ENCODE measurements at places on chromosomes 2 and 18.

- no peak for DNase-seq
Measured at GRCh38 chr18:12891561-12891960, 7.5 kb upstream of the PTPN2 start.

- no peak for DNase-seq
Measured at GRCh38 chr2:121387591-121388325, 102.8 kb upstream of the TFCP2L1 start.

DNA sequence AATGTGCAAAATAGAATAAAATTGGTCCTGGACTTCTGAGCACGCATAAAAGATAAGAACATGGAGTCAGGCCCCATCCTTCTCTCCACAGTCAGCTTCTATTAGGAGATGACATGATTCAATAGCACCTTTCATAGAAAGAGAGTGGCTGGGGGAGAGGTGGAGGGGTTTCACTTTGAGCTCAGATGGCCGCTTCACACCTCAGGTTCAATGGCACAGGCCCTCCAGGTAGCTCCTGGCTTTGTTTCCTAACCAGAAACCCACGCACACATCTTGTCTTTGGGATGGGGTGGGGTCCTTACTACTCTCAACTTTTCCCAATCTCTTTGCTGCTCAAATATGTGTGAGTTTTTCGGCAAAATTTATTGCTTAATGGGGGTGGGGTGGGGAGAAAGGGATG is 332.3 kb downstream of the CLIP4 start:
- DNase-seq = no peak

GRCh38 chr18:41732356-41732755 is 222.7 kb upstream of the PIK3C3 start:
- no peak for DNase-seq

GRCh38 chr2:98134172-98135005 is 47.4 kb downstream of the VWA3B start:
- DNase-seq = peak; percentile 63

DNA sequence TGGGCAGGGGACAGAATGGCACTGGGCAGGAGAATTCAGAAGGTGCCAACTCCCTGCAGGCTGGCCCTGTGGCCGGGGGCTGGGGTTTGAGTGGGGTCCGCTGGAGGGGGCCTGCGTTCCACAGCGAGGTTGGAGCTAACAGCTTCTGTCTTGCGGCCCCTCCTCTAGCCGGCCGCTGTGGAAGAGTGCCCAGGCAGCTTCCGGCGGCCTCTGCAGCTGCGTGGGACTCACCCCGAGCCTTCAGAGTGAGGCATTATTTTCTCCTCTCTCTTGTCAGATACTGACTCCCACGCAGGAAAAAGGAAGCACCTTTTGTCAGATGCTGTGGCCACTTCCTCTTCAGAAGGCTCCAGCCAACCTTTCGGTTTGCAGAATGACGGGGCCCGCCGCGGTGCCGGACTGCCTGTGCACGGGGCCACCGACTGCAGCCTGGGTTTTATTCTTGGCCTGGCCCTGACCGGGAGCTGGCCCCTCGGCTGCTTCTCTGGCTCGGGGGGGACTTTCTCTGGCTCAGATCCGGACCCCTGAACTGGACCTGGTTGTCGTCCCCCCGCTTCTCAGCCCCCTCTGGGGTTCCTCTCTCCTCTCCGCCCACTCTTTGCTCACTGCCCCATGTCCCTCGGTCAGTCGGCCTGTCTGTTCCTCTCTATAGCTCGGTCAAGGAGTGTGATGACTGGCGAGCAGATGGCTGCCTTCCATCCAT is 40.1 kb downstream of the ARHGAP25 start:
- peak; percentile 97 for DNase-seq

- DNase-seq = no peak
Measured at GRCh38 chr2:98896944-98897343, 39.1 kb downstream of the CRACDL start.

DNA sequence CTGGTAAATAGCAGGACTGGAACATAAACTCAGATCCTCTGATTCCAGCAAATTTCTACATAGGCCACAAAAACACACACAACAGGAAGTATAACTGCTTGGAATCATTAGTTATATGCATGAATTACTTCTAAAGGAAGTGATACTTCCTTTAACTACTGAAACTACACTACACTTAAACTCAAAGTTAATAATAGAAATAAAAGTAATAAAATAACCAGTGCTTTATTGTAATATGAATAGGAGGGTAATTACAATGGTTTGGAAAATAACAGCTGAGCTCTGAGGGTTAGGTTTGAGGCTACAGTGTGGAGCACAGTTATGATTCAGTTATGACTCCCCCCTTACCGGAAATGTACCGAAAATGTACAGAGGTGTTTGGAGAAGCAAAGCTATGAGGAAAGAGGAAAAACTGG is 18.5 kb upstream of the POLI start:
- peak; percentile 67 for DNase-seq

- DNase-seq = no peak
Measured at GRCh38 chr18:1746131-1746530, 825.2 kb downstream of the METTL4 start.

- DNase-seq = no peak
Measured at GRCh38 chr2:203105996-203106395, 91.3 kb downstream of the NBEAL1 start.

GRCh38 chr2:70643715-70644114 is 90.1 kb upstream of the TGFA start:
- no peak for DNase-seq

GRCh38 chr2:144553379-144553778 is 33.5 kb upstream of the ZEB2 start:
- DNase-seq = no peak

GRCh38 chr2:113176696-113177355 is 3.1 kb downstream of the PSD4 start:
- DNase-seq = no peak

DNA sequence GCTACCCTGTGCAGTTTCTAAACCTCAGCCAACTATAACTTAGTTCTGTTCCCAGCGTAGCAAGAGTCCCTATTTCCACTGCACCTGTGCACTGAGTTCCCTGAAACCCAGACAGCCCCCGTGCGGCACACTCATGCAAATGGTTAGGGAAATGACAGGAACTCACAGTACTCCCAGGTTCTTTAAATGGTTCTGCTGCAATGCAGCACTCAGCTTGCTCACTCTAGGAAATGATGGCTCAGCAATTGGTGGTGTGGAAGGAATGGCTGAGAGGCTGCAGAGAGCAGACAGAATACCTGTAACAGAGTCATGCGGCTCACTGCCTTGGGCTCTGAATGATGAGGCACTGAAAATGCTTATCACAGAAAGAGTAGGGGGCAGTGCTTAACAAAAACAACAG is 143.0 kb downstream of the RAD51AP2 start:
- no peak for DNase-seq

GRCh38 chr2:236939271-236939670 is 146.4 kb upstream of the COPS8 start:
- no peak for DNase-seq

DNA sequence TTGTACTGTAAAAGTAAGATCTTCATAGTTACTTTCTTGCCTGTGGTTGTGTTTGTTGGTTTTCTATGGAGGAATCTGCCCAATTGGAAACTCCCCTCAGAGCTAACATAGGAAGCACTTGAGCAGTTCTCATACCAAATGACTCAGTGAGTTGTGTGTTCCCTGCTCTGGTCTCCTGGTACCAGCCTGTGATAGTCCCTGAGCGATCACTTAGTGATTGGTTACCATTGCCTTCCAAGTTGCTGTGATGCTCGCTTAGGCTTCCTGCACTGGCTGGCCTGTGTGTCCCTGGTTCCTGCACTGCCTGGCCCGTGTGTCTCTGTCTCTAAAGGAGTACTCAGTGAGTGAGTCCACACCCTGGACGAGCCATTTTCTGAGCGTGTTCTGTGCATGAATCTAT is 133.0 kb downstream of the MAP4K4 start:
- no peak for DNase-seq

GRCh38 chr2:226802573-226802972 is 3.0 kb upstream of the IRS1 start:
- DNase-seq = peak; percentile 71

GRCh38 chr18:45353530-45353929 is 261.7 kb upstream of the SLC14A2 start:
- no peak for DNase-seq

GRCh38 chr2:200025717-200026116 is 70.3 kb downstream of the MAIP1 start:
- no peak for DNase-seq

DNA sequence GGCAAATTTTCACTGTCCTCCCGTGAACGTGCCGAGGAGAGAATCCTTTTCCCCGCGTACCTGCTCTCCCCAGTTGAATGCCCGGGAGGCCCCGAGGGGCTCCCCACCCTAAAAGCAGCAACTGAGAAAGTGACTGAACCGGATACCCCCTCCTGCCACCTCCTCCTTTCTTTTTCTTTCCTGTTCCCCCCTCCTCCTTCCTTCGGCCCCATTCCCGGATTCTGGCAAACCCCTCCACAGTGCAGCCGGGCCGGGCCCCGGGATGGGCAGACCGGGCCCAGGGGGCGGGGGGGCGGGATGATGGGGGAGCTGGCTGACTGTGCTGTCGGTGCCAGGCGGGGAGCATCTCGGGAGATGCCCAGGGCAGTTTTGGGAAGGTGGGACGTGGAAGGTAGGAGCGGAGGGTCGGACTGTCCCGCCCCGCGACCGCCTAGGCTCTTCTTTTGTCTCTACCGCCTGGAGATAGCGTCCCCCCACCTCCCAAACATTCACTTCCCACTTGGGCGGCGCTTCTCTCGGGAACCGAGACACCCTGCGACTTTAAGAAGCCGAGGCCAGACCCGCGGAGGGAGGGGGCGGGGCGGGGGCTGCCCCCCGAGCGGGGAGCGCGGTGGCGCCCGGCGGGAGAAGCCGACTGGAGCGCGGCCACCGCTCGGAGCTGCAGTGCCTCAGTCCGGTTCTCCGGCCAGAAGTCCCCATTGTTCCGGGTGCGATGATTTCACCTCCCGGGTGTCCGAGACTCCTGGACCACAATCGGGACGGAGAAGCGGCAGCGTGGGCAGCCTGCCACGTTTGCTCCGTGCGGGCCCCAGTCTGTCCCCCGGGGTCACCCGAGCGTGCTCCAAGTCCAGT is 8.2 kb downstream of the DLX2 start:
- DNase-seq = no peak

DNA sequence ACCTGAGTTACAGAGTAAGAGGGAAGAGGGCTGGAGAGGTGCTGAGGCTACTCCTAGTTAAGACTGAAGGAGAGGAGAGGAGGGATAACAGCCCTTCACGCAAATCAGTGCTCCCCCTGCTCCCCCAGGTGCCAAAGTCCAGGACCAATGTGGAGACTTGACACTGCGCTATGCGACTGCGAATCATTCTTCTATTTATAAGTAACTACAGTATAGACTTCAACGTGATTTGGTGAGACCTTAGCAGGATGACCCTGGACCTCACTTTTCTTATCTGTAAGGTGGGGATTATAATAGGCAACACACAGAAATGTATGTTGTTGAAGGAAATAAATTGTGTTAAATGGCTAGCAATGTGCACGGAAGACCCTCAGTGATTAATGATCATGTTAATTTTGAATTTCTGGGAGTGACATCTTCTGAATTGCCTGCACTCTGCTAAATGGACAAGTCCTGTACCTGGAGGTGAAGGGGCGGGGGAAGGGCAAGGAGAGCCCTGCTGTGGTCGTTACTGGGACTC is 11.0 kb downstream of the EN1 start:
- no peak for DNase-seq

DNA sequence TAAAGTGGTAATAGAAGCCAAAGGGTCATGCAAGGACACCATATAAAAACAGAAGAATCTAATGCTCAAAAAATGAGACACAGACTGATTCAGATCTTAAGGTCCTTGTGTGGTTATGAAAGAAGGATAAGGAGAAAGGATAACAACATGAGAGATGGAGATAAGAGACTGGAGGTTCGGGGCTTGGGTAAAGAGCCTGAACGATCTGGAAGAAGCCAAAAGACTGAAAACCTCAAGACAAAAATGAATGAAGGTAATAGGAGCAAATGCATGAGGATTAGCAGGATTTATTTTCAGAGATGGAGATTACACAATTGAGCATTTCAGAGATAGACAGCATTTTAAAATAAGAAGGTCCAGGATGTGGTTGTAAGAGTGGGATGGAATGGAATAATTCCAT is 26.1 kb downstream of the STK17B start:
- no peak for DNase-seq

DNA sequence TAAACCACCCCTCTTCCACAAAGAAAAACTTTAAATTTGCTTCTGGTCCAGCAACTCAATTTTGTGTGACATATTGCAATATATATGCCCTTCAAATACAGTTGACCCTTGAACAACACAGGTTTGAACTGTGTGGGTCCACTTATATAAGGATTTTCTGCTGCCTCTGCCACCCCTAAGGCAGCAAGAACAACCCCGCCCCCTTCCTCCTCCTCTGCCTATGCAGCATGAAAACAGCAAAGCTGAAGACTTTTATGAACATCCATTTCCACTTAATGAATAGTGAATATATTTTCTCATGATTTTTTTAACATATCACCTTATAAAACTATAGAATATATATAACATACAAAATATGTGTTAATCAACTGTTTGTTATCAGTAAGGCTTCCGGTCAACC is 58.3 kb downstream of the EML4 start:
- no peak for DNase-seq

DNA sequence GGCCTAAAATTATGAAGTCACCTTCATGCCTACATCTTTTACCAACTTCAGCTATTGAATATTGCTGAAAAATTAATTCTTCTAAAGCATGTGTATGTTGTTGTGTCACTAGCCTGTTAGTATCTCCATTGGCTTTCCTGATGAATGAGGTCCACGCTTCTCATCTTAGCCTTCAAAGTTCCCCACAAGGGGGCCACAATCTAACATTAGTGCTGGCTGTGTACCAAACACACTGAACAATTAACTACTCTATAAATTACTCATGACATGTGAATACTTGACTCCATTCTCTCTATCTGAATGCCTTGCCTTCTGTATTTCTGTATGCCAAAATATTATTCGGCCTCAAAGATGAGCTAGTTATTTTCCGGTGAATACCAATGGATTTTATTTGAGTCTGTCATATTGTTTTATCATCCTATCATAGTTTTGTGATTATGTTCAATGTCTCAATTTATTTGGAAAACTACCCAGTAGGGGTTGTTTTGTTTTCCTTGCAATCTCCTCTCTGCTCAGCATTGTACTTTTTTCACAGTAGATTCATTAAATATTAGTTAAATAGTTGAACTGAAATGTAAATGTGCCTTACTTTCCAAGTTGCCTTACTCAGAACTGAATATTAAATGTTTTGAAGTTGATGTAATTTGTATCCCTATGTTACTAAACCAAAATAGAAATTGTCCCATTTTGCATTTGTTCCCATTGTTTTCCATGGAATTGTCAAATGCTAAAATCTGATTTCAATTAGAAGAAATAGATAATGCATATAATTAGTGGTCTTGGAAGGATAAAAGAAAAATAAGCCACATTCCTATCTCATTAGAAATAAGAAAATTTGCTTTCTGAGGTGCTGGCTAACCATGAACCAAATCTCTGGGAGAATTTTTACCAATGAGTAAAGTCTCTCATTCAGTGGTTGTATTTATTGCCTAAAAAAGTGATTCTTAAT is 208.4 kb upstream of the COL3A1 start:
- DNase-seq = no peak

Data from HL-60 (cell line).